Natural killer cell (primary cell): ENCODE measurements at places on chromosomes 2 and 18.
A peak's percentile ranks its signal among the peaks of the same experiment; 100 is the strongest.

- DNase-seq, result no peak
These were observed 87.9 kb downstream of the ICOS start for GRCh38 chr2:204024503-204024902.

DNA sequence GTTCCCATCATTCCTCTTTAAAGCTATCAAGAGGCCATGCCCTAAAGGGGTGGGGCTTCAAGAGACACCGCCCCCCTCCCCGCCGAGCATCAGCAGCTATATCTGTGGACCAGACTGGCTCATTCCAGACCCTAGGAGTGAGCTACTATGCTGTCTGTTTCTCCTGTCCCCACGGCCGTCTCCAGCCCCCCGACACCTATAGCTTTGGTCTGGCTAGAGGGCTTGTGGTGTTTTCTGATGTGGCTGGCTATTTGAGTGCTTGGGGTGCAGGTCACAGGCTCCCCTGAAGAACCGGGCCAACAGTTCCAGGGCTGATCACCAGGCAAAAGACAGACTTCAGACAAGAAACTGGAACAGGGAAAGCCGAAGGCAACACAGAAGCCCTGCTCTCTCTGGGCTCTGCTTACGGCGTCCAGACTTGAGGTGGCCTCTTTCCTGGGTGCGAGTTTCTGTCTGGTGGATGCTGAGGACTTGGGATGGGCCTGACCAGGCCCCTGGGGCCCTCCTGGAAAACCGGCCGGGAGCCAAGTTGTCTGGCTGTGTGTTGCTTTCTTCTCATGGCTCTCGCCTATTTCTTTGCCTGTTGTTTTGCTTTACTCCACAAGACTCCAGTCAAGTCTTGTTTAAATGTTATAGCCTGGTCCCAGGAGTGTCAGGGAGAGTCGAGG lies 83.6 kb downstream of the KLHL29 start:
- no peak for DNase-seq

DNA sequence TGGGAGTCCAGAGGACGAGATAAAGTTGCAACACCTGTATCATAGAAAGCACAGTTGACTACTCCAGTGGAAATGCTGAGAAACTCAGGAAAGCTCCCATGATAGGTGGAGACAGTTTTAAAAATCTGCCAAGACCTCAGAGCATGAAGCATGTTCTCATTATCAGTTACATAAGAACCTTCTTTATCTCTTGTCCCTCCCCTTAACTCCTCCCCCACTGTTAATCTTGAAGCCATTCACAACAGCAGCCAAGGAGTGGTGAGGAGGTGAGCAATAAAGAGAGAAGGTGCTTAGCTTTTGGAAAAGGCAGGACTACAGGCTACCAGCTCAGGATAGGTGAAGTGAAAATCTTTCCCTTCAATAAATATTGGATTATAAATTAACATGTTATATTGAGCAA lies 657.9 kb downstream of the NYAP2 start:
- DNase-seq, result no peak

DNA sequence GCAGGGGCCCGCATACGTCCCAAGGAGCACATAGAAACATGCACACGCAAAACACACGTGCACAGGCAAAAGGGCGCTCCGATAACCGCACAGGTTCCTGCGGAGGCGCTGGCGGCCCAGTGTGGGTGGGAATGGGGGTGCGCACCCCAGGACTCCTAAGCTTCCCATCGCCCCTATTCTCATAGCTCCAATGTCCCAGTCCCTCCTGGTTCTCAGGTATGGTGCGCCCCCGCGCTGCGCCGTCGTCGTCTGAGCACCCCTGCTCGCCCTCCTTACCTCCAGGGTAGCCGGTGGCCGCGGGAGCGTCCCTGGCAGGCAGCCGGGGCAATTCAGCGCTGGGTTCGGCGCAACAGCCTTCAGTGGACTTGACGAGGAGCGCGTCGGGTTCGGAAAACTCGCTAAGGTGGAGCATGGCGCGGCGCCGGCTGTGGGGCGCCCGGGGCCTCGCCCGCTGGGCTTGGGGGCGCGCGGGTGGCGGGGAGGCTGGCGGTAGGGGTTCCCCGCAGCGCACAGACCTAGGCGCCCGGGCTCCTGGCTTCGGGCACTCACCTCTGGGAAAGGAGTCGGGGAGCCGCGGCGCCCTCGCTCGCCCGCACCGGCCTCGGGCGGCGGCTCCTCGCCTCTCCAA lies 328 bp downstream of the EGR4 start:
- DNase-seq, result peak; percentile 32

DNA sequence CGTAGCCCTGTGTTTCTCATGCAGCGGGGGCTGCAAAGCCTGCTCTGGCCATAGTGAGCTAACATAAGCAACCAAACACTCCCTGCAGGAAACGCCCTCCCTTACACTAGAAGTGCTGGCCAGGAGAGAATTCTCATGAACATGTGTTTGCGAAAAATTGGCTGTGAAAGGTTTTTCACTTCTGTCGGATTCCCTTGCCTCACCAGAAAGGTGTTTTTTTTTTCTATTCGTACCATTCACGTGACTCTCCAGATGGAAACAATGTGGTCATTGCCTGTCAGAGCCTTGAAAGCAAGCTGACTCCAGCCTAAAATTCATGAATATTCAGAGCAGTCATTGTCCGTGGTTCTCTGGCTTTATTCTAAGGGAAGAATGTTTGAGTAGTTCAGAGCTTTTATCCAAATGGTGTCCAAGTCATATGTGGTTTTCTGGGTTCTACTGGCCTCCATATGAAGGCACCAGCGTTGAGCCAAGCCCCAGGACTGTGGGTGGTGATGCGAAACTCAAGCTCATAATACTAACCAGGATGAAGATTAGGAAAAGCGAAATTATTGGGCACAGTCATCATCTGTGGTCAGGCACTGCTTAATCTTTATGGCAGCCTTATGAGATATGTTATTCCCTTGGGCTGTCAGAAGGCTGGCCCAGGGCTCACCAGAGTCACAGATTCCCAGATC lies 236.4 kb downstream of the ALPK2 start:
- DNase-seq, result no peak

GRCh38 chr18:64245126-64245861 lies 96.4 kb upstream of the LINC00305 start:
- DNase-seq, result no peak

DNA sequence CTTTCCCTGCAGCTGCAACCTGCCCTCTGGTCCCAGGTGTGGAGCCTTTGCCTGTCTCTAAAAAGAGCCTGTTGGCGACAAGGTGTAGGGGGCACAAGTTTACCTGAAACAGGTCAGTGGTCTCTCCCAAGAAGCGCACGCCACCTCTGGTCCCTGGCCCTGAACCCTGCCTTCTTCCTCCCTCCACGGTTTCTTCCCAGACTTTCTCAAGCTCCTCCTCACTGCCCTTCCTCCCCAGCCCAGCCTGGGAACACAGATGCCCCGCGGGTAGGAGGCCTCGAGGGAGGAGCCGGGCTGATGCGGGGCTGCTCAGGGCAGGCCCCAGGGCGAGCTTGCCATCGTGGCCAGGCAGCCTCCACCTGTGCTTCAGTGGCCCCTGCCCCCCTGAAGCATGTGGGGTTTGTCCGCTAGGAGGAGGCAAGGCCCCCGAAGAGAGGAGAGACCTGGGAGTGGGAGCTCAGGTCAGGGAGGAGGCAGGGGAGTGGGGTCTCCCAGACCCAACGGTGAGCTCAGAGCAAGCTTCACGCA lies 89.5 kb downstream of the SMAD7 start:
- DNase-seq, result no peak

- DNase-seq, result no peak
These were observed 17.8 kb downstream of the SERPINB13 start for GRCh38 chr18:63604791-63605567.

DNA sequence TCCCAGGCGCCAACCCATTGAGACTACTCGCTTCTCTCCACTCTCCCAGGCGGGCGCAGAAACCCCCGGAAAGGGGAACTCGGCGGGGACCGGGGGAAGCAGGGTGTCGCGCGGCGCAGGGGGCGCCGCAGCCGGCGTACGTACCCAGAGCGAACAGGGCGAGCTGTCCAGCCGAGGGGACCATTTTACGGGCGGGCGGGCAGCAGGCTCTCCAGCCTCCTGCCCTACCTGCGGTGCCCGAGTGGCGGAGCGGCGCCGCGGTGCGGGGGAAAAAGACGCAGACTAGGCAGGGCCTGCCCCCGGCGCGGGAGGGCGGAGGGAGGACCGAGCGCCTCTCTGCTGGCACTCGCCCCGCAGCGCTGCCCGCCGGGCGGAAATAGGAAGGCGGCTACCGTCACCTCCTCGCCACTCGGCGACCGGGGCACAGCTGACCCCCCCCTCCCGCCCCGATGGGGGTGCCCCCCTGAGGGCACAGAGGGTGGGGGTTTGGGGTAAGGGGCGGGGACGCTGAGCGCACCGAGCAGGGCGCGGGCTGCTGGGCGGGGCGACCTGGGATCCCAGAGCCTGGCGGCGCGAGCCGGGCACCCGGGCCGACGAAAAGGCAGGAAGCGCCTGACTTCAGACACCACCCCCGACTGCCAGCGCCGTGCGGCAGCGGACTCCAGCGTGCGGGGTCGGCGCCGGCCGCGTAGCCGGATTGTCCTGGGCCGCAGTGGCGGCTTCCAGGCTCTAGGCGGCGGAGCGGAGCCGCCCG lies at the start of gene TGFA:
TGFA (minus strand) TSS at position 243 of the 754 bp plus-strand sequence; CDS start at position 184, 59 bp downstream.
- peak; percentile 70 for DNase-seq

- DNase-seq, result no peak
These were observed 391.3 kb upstream of the CELF4 start for GRCh38 chr18:37956902-37957301.

- DNase-seq, result no peak
These were observed 123.9 kb upstream of the FAM117B start for GRCh38 chr2:202510911-202511310.

DNA sequence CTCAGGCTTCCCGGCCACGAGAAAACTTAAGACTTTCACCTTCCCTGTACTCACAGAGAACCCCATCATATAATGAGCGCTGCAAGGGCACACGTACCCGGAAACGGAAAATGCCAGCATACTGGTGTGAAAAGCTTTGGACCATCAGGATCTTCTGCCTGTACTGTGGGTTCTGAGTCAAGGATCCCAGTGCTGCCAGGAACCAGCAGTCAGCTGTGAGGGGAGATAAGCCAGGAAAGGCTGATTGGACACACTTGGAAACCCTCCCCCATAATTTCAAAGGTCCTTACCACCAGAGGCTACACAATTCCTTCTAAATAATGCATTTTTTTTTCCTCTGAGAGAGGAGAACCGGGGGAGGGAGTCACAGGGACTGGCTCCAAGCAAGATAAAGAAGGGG lies 31.4 kb downstream of the CAPN13 start:
- no peak for DNase-seq

DNA sequence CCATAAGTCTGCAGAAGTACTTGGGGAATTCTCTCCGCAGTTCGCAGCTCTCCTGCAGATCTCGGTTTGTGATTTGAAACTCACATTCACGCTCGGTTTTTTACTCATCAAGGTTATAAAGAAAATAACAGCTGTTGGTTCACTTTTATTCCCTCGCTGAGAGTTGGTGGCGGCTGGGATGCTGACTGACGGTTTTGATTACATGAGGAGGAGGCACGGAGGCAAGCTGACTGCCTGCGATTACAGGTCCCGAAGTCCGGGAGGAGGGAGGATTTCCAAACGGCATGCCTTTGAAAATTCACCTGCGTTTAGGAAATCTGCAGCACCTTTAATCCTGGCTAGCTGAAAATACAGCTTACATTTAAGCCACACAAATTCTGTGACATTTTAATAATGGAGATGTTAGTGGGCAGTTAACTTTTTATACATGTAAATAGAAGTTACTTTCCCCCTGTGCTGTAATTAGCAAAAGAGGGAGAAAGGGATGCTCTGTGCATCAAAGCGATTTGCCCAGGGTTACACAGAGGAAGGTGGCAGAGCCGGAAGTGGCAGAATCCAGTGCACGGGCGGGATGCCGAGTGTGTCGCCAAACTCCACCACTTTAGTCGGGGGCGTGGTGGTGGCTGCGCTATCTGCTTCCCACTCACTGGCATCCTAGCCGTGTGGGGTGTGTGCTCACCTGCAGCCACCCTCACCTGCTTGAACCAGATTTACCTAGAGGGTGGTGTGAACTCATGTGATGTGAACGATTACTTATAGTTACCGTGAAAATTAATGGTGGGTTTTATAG lies 14.7 kb downstream of the AGAP1 start:
- DNase-seq, result no peak

DNA sequence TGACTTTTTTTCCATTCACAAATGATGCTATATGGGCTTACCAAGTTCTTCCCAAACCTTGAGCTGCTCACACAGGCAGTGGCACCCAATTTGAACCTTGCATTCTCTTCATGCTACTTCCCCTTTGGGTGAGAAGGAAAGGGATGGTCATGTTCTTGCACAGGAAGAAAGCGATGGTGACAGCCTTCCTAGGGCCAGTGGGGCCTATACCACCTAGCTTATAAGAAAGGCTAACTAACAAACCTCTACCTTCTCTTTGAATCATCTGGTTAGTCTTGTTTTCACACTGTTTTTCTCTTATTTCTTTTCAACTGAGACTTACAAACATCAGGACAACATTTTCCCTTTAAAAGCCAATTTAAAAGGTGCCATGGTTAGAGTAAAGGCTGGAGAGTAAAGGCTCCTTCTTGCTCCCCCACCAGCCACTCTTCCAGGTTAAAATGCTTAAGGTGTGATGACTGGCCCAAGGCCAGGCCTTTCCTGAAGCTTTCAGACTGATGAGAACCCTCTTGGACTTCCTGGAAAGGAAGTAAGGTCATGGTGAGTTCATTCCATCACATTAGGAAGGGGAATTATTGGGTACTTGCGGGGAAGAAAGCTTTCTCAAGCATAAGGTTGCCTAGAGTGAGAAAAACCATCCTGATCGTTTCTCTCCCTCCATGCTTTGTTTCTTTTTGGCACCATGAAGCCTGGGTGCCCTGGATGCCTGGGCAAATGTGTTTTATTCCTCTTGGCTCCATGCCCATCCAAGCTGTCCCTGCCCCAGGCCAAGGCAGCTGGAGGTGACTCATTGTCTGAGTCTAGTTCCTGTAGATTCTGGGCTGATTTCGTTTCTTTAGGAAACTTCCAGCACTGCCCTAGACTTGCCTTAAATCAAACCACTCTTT lies 41.4 kb upstream of the ITGB6 start:
- DNase-seq, result no peak

DNA sequence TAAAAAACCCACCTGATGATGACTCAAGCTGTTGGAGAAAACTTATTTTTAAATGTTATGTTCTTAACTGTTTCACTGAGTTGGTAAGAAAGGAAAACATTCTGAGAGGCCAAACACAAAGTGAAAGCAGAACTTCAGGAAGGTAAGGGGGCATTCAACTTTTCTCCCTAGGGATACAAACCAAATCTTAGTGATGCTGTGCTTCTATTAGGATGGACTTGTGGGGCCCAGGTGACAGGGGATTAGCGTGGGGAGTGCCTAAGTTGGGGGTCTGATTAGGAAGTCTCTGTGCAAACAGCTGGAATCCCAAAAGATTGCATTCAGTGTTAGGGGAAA lies 18.5 kb downstream of the PDCL3 start:
- DNase-seq, result no peak
